ENCODE measurements at places on chromosomes 7 and 10. TPM values are rescaled to one million over a fixed set of nuclear protein-coding genes. Genes with fewer than 3 reads are reported as not detected.

Gene ADAP1
- total RNA-seq = 65.6 TPM

Gene ZNF117
- total RNA-seq = 5.8 TPM

Gene COBL
- total RNA-seq = 63.6 TPM

Gene MBLAC1
- total RNA-seq = 3.7 TPM

Gene AGR3
- 3.1 TPM for total RNA-seq

Gene SPDYE1
- not detected for total RNA-seq

All from Caco-2 (cell line).